ENCODE measurements at places on chromosomes 5 and 9.

DNA sequence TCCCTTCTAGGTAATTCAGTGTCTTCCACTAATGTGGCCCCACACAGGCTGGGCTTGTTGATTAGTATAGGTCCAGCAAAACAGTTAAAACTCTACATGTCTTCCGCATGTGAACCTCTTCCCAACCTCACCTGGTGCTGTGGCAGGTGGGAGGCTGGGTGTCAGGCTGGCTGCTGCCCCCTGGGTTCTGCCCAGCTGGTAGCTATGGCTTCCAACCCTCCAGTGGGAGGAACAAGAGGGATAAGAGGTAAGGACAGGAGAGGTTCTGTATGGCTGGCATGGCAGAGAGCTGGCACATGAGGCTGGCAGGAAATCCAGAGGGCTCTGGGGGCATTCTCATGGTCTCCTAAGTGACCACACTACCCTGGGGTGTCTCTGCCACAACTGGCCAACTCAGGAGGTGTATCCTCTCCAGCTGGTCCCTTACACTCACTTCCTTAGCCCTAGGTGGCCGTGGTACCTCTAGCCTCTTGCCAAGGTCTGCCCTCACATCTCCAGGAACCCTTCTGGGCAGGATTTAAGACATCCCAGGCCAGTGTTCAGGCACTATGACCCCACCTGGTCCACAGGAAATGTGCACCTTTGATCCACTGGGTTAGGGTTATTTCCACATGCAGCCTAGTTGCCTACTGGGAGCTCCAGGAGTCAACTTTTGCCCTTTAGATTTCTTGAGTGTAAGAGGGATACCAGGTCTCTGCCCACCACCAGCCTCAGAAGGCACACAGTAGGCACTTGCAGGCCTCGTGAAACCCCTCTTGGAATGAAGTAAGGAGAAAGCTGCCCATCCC lies 41.7 kb downstream of the AHRR start:
- no peak for DNase-seq

DNA sequence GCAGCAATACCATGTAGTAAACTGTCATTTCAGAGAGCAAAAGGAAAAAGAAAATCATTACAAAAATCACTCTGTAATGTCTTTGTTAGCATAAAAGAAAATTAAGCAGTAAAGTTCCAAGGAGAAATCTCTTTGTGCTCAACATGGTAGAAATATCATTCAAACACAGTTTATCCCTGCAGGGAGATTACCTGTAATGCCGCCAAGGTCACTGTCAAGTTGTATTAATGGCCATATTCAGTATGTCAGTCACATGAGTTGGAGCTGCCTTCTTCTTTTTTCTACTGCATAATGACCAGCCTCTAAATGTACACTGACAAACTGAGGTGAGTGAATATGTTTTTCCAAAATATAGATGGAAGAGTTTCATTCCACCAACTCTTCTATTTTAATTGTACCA lies 36.5 kb downstream of the MEF2C start:
- no peak for DNase-seq

DNA sequence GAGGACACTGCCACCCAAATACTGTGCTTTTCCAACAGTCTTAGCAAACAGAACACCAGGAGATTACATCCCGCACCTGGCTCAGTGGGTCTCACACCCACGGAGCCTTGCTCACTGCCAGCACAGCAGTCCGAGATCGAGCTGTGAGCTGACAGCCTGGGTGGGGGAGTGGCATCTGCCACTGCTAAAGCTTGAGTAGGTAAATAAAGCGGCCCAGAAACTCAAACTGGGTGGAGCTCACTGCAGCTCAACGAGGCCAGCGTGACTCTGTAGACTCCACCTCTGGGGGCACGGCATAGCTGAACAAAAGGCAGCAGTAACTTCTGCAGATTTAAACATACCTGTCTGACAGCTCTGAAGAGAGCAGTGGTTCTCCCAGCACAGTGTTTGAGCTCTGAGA lies 28.8 kb downstream of the EPB41L4A start:
- no peak for DNase-seq

DNA sequence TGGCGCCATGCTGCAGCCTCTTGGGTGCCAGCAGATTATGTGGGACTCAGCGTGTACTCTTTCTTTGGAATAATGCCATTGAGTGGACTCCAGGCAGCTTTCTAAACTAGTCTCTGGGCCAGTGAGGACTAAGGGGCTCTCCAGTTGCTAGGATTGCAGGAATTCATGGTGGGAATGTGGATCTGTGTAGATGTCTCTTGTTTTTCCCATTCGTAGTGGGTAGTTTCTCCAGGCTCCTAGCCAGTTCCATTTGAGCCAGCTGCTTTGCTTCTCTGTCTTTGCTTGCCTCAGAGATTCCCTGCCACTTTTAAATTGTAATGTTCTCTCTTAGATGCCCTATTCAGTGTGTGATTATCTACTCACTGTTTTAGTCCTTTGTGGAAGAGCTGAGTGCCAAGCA lies 42.6 kb downstream of the SLF1 start:
- no peak for DNase-seq

GRCh38 chr5:175747539-175748060 lies 89.7 kb downstream of the HRH2 start:
- no peak for DNase-seq

GRCh38 chr9:83669067-83669466 lies 38.7 kb downstream of the UBQLN1 start:
- DNase-seq, result no peak

DNA sequence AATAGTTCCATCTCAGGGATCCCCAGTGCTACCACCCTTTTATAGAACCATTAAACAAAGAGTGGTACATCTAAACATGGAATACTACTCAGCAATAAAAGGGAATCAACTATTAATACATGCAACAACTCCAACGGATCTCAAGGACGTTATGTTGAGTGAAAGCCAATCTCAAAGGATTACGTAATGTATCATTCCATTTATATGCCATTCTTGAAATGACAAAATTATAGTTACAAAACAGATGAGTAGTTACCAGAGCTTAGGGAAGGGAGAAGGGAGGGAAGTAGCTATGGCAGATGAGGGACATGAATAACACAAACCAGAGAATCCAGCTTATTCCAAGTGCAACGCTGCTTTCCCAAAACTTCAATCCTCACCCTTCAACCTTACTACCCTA lies 69.5 kb downstream of the ACTL7B start:
- DNase-seq, result no peak

DNA sequence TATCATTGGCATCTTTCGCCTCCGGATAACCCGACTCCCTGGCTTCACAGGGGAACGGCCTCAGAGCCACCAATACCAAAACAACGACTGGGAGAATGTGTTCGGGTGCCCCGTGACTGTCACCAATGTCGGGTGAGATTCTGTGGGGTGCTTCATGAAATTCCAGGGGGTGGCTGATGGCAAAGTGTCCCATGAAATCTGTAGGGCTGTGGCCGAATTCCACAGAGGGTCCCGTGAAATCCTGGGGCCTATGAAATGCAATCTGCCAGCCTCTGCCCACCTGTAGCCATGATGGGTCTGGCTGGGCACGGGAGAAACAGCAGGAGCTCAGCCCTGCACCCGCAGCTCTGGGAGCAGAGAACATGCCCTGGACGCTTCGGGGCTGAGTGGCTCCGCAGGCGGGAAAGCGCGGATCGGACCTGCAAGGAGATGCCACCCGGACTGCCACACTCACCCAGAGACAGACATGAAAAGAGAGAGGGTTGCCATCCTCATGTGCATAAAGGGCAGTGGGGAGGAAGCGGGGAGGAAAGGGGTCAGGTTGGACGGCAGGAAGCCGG lies 192.4 kb downstream of the OLFM1 start:
- DNase-seq, result no peak

GRCh38 chr5:174145821-174146220 lies 100.3 kb downstream of the NSG2 start:
- no peak for DNase-seq

- no peak for DNase-seq
Observed at GRCh38 chr5:166342402-166342801, 1949.0 kb upstream of the WWC1 start.

All from GM18507 (cell line).